Glutamatergic neuron (in vitro differentiated cells): ENCODE measurements at places on chromosomes 12 and 14. TPM values are rescaled to one million over a fixed set of nuclear protein-coding genes. Genes with fewer than 3 reads are reported as not detected.

DNA sequence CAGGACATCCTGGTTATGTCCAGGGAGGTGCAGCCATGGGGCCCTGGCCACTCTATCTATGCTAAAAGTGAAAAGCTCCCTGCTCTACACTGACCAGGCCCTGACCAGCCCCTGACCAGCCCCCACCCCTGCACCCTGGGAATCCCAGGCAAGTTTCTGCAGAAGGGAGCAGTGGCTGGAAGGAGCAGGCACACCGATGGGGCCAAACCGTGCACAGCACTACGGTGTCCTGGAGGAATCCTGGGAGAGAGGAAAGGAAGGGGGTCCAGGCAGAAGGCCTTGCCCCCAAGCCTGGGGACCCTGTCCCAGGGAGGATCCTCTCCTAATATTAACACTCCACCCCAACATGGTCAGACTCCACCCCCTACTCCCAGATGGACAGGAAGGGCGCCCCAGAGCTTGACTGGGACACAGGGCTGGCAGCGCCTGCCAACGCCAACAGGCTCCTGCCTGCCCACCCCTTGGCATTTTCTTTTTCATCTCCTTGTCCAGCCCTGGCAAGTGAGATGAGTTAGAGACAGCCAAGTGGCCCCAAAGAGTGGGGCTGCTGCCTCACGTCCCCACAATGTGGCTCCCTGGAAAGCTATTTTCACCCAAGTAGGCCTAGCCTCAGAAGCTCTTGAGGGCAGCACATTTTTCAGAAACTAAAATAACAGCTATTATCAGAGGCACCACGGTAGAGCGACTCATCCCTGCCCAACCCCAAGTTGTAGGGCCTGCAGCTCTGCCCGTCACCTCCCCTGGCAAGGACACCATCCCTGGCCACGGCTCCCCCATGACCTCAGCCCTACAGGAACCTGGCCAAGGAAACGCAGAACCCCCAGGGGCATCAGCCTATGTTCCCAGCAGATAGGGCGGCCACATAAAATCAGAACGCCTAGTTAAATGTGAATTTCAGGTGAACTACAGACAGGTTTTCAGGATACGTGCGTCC lies 82.6 kb downstream of the SCARB1 start:
- DNase-seq, result no peak
- no peaks in the 10 kb centered on the region for H3K36me3 ChIP-seq
- no peak overlapping the region for H3K4me3 ChIP-seq
- no peak overlapping the region for H3K27ac ChIP-seq

- H3K4me1 ChIP-seq, result peaks cover 28% of the 10 kb centered on the region
- DNase-seq, result no peak
- H3K36me3 ChIP-seq, result no peaks in the 10 kb centered on the region
- H3K4me3 ChIP-seq, result no peak overlapping the region
These were observed 77.0 kb upstream of the FOXN3 start for GRCh38 chr14:89493877-89494634.

- no peaks in the 10 kb centered on the region for H3K36me3 ChIP-seq
- H3K27ac ChIP-seq, result no peak overlapping the region
- H3K27me3 ChIP-seq, result no peaks in the 10 kb centered on the region
- DNase-seq, result no peak
- H3K4me3 ChIP-seq, result no peak overlapping the region
These were observed 163.0 kb upstream of the SSTR1 start for GRCh38 chr14:38044710-38045109.

- no peak overlapping the region for H3K27ac ChIP-seq
- peaks cover 9% of the 10 kb centered on the region for H3K36me3 ChIP-seq
- peaks cover 26% of the 10 kb centered on the region for H3K4me1 ChIP-seq
These were observed 25.6 kb downstream of the VPS37B start for GRCh38 chr12:122870163-122870842.

GRCh38 chr12:9096563-9097176 lies 19.0 kb downstream of the A2M start:
- no peaks in the 10 kb centered on the region for H3K27me3 ChIP-seq
- H3K4me1 ChIP-seq, result no peaks in the 10 kb centered on the region
- no peak overlapping the region for H3K4me3 ChIP-seq

Gene C14orf93
- 12.1 TPM for total RNA-seq

Gene RAD51B
- total RNA-seq, result 9.7 TPM

Gene PTPRR
- 0.34 TPM for total RNA-seq
